ENCODE measurements at places on chromosomes 7 and 10.

DNA sequence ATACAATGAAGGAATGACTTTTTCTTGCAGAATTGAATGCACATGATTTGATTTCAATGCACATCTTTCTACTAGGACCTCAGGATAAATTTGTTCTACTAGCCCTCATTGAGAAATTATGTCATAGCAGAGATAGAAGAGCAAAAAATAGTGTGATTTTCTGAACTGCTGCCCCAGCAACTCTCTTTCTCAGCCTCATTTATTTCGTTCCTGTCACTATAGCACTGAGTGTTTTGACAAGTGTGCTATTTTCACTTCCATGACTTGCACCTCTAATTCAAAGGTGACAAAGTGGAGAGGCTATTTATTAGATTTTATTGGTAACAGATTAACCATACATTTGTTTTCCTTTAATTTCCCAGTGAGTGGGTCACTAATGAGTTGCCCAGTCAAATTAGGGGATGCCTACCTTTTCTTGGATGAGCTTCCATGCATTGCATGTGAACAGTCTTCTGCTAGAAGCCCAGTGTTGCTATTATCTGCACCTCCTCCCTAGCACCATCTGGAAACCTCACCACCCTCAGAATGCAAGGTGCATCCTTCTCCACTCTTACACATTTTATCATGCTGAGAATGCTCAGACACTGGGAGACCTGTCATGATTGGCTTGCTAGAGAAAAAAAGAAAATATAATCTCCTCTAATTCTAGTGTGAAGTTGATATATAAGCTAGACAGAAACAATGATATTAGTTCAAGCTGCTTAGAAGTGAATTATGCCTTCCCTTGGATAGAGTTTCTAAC lies 119.6 kb upstream of the CTTNBP2 start:
- DNase-seq, result no peak

GRCh38 chr7:99997545-99998137 lies 17.8 kb upstream of the ZKSCAN1 start:
- DNase-seq, result peak; percentile 40

GRCh38 chr10:90798482-90798881 lies 59.4 kb downstream of the HTR7 start:
- DNase-seq, result no peak

DNA sequence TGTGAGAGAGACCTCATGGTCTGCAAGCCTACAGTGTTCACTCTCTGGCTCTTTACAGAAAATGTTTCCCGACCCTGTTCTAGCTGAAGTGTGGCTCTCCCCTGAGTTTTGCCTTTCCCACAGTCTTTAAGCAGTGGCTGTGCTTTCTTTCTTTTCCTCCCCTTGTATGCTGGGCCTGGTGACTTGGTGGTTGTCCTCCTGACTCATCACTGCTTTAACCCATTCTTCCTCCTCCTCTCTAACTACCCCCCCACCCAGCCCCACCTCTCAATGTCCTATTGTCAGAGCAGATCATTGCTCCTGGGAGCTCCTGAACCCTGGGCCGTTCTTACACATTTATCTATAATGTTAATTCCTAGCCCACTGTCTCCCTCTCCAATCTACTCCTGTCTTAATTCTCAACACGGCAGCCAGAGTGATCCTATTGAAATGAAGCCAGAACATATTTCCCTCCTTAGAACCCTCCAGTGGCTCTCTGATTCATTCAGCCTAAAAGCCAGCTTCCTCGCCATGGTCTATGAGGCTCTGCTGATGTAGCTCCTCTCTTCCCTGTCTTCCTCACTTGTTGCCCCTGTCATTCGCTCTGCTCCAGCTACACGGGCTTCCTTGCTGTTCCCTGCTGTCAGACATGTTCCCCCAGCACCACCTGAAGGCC lies 55.0 kb downstream of the DENND11 start:
- DNase-seq, result no peak

DNA sequence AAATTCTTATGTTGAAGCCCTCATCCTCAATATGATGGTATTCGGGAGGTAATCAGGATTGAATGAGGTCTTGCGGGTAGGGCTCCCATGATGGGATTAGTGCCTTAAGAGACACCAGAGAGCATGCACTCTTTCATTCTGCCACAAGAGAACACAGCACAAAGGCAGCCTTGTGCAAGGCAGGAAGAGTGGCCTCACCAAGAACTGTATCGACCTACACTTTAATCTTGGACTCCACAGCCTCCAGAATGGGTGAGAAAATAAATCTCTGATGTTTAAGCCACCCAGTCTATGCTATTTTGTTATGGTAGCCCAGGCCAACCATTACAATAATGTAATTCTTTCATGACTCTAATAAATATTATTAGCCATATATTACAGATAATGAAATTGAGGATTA lies 8.4 kb downstream of the SEM1 start:
- DNase-seq, result no peak

GRCh38 chr10:95441547-95441923 lies 119.6 kb downstream of the SORBS1 start:
- no peak for DNase-seq

DNA sequence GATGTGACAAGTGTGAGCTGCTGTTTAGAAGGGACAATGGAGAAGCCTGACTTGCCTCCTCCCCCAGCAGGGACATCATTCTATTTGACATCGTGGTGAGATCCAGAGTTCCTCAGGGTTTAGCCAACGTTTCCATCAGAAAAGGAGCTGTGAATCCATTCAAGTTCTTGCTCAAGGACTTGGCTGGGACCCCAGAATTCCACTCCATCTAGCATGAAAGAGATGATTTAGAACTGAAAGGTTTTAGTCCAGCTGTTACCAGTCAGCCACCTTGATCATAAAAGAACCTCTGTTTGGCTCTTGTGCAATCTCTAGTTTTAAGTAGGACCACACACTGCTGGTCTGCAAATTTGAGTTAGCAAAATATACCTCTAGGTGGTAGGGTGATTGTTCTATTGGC lies 337.6 kb downstream of the FRMD4A start:
- no peak for DNase-seq

DNA sequence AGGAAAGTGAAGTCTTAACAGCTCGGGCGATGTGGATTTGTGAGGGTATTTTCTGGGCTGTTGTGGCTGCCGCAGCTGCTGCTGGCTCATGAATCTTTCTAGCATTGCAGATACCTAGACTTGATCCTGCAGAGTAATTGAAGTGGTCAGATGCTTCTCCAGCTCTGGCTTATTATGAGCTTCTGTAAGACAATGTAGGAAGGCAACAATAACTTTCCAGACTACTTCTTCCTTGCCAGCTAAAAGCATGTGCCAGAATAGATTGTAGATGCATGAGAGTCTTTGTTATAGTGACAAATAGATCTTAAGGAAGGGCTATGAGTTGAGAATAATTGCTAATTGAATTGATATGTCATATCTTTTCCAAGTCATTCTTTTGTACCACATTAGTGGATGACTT lies 461.4 kb upstream of the POT1 start:
- no peak for DNase-seq

- DNase-seq, result no peak
Measured at GRCh38 chr10:14727924-14728323, 46.8 kb downstream of the FAM107B start.

DNA sequence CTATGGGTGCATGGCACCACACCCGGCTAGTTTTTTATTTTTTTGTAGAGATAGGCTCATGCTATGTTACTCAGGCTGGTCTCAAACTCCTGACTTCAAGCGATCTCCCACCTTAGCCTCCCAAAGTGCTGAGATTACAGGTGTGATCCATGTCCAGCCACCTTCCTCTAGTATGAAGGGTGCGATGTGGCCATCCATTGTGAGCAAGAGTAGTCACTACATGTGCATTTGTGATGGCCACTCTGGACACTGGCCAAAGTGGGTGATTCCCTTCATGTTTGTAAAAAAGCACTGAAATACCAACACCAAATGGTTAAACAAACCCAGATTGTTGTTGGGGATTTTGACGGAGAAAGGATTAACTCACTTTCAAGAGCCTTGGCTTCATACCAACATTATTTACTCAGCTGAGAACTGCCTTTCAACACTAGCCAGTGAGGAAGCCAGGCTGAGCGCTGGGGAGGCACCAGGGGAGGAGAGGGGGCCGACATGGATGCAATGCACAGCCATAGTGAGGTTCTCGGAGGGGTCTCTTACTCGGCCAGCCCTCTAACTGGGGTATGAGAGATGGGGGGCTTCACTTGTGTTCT lies 198.1 kb upstream of the LYZL2 start:
- DNase-seq, result no peak

DNA sequence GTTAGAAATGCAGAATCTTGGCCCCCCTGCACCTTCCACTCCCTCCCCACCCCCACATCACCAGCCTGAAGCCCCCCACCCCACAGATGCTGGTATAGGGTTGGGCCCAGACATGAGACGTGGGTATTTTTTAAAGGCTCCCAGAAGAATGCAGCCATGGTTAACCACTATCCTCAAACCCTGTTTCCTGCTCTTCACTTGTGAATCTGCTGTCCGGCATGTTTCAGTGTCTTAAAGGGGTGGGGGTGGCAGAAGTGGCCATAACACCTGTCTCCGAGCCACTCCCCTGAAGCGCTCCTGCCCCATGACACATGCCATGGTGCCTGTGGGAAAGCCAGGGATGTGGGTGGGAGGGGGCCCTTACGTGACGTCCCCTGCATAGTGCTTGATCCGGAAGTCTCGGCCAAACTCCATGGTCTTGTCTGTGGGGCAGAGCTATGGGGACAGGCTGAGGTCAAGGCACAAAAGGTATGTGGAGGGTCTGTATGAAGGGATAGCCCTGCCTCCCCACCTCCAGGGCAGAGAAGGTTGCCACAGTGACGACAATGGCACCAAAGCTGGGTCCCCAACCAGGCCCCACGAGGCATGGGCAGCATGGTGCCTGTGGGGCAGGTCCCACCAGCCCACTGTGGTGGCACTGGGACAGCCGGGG lies 9.6 kb downstream of the MYO1G start:
- no peak for DNase-seq

DNA sequence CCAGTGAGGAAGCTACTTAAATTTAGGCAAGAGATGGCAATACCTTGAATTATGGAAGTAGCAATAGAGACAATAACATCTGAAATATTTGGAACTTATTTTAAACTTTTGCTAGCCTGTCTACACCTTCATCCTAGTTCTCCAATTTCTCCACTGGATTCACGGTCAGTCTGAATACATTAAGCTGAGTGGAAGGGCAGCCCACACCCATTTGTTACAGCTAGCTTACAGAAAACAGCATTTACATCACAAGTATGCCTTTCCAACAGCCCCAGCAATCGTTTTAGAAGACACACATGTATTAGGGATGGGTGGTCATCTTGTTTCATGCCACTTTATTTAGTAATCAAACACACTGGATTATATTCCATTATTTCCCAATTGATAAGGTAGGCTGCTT lies 16.7 kb downstream of the EPC1 start:
- DNase-seq, result no peak

GRCh38 chr7:72674394-72674793 lies 153.6 kb downstream of the TYW1B start:
- DNase-seq, result no peak

Data from stimulated activated CD8-positive, alpha-beta memory T cell treated with anti-CD3 and anti-CD28 coated beads, Interleukin-15, amount 100 ng/mL, for 24 hours (primary cell).